ENCODE measurements at places on chromosomes 13 and 19. TPM values are rescaled to one million over a fixed set of nuclear protein-coding genes. Genes with fewer than 3 reads are reported as not detected.

Gene ZNF132
- total RNA-seq = not detected

DNA sequence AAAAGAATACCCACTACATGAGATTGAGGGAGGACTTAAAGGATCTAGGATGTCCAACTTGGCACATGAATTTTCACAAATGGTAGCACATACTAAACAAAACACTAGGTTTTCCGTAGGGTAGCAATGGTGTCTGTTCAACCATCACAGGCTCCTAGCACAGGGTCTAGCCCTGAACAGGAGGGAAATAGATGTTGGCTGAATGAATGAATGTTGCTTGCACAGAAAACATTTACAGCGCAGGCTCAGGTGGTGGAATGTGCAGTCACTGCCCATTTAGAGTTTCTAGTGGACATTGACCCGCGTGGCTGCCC lies 1.9 kb upstream of the MYCBP2 start:
- no peak for DNase-seq

Gene S1PR4
- total RNA-seq = not detected

DNA sequence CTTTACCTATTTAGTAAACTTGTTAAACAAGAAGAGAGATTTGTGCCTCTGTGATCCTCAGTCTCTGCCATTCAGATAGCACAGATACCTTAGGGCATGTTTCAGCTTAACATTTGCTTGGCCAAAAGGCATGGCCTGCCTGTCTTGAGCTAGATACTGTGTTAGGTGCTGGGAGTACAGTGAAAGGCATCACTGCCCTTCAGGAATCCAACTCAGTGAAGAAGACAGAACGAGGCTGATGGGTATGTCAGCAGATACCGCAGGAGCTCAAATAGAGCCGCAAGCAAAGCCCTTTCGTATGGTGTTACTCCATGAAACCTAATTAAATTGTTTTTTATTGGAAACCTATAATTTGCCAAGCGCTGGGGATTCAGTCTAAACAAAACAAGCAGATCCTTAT lies 12.9 kb downstream of the ZNF507 start:
- DNase-seq = no peak

Gene IL11
- 0.95 TPM for total RNA-seq
